NCI-H1417 treated with DMSO at 0.1 percent for 48 hours (cell line): ENCODE measurements at places on chromosomes 7 and 10.

- DNase-seq = no peak
These were observed 3.0 kb upstream of the PON1 start for GRCh38 chr7:95327356-95327755.

GRCh38 chr10:121698336-121698735 lies 100.1 kb upstream of the FGFR2 start:
- DNase-seq = no peak

- no peak for DNase-seq
These were observed 182.4 kb upstream of the SH2B2 start for GRCh38 chr7:102104245-102104644.

DNA sequence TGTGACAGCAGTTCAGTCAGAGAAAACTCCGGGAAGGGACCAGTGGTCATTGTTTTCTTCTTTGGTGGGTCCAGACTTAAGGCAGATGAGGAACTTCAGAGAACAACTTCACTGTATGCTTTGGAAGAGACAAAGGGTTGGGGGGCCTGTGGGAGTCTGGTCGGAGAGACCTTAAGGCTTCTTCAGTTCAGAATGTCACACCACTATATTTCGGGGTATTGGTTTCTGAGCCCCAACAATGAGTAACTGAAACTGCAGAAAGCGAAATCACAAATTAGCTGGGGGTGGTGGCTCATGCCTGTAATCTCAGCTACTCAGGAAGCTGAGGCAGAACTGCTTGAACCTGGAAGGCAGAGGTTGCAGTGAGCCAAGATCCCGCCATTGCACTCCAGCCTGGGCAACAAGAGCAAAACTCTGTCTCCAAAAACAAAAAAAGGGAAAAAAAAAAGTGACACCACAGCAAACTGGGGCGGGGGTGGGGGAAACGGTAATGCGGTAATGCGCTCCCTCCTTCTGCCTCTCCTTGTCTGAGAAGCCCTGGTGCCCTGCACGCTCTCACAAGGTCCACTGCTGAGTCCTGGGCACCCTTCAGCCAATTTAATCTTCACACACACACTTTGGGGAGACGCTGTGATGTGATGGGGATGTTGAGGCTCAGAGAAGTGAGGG lies 2.2 kb upstream of the ADIRF start:
- DNase-seq = no peak

- no peak for DNase-seq
These were observed 187.7 kb downstream of the HECW1 start for GRCh38 chr7:43300121-43300520.

- no peak for DNase-seq
These were observed 1.8 kb downstream of the TRPV6 start for GRCh38 chr7:142883571-142884285.

- DNase-seq = no peak
These were observed 120.1 kb upstream of the PITRM1 start for GRCh38 chr10:3292636-3293035.

GRCh38 chr10:10209167-10209566 lies 808.5 kb upstream of the CELF2 start:
- DNase-seq = no peak

GRCh38 chr7:142303650-142304049 lies 45.8 kb upstream of the PRSS58 start:
- DNase-seq = no peak
